Left ventricle myocardium superior (tissue), 1 donor: ENCODE measurements at places on chromosomes 5 and 9. TPM values are rescaled to one million over a fixed set of nuclear protein-coding genes. Genes with fewer than 3 reads are reported as not detected.
A peak's percentile ranks its signal among the peaks of the same experiment; 100 is the strongest.

Gene SLC45A2
- total RNA-seq = not detected

Gene SIT1
- total RNA-seq = 0.32 TPM

Gene CDH6
- 2.6 TPM for total RNA-seq

DNA sequence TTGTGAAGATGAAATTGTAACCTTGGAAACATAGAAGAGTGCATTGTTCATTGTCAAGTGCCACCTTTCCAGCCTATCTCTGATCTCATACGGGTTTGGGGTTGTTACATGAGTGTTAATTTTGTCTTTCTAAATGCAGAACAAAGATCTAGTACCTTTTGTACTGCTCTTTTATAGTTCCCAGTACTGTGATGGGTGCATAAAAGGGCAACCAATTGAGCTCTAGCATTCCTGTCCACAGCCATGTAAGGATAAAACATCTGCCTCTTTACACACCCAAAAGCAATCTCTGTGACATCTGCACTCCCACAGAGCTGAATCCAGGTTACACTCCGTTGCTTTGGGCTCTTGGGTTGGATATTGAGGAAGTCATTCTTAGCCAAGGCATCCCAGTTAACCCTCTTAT is 255.2 kb downstream of the SGCD start:
- DNase-seq = no peak

DNA sequence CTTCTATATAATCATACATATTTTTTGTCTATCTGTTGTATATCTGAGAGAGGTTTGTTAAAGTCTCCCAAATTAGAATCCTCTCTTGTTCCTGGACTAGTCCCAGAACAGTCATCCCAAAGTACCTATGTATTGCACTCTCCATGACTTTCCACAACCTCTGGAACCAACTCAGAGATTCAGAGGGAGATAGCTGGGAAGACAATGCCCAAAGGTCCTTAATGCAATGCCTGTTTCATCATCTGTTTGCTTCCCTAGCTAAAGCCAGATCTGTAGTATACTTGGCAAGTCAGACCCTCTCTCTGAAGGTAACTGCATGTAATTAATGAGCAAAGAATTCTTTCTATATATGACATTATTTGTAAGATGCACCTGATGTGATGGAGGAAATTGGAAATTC is 89.4 kb downstream of the ZNF474 start:
- no peak for DNase-seq

- DNase-seq = no peak
Observed at GRCh38 chr5:162289489-162289888, 221.9 kb downstream of the GABRG2 start.

DNA sequence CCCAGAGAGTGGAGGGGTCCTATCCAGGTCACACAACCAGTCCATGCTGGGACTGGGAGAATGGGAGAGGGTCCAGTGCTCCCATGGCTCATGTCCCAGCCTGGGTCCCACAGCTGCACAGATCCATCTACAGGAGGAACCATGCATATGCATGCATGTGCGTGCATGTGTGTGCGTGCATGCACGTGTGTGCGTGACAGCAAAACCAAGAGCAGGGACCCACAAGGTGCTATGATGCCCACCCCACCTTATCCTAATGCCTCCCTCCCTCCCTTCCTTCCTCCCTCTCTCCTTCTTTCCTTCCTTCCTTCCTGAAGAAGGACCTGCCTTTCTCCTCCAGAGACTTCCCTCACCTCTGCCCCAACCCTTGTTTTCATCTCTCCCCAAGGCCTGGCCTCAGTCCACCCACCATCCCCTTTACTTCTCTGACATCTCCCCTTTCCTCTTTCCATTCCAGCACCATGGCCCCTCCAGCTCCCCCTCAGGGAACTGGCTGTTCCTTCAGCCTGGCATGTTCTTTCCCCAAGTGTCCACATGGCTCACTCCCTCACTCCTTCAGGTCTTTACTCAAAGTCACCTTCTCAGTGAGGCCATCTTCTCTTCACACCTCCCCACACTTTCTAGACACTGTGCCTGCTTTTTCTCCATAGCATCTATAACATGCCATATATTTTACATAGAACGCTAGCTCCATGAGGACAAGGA is 21.8 kb downstream of the AQP7 start:
- DNase-seq = no peak

GRCh38 chr5:34913072-34913471 is 2.2 kb downstream of the RAD1 start:
- DNase-seq = no peak

DNA sequence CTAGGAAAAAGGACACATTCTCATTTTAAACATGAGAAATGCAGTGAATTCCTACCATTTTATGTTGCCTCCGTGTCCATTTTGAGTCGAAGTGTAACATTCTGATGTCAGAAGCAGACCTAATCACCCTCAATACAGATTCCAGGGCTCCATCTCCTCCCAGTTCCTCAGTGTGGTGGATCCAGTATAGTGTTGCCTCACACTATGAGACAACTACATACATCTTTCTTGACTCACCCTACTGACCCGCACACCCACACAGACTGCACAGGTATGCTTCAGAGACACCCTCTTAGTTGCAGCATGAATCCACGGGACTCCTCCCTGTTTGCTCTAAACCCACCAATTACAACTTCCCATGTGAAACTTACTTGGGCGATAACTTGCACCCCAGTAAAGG is 564.9 kb downstream of the SEMA5A start:
- DNase-seq = no peak

DNA sequence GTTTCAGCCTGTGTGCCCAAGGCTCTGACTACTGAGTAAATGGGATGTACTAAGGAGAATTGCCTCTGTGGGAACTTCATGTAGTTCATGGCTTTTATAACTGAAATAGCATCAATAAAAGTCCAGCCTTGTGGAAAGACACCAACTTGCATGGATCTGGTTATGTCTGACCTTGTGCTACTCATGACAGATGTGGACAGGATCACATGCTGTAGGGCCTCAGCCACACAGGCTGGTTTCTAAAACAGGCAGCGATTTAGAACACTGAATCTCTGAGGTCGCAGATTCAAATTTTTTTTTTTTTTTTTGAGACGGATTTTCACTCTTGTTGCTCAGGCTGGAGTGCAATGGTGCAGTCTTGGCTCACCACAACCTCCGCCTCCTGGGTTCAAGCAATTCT is 66.5 kb upstream of the SPIN1 start:
- no peak for DNase-seq

- DNase-seq = no peak
Observed at GRCh38 chr5:87081511-87082372, 185.9 kb upstream of the RASA1 start.

DNA sequence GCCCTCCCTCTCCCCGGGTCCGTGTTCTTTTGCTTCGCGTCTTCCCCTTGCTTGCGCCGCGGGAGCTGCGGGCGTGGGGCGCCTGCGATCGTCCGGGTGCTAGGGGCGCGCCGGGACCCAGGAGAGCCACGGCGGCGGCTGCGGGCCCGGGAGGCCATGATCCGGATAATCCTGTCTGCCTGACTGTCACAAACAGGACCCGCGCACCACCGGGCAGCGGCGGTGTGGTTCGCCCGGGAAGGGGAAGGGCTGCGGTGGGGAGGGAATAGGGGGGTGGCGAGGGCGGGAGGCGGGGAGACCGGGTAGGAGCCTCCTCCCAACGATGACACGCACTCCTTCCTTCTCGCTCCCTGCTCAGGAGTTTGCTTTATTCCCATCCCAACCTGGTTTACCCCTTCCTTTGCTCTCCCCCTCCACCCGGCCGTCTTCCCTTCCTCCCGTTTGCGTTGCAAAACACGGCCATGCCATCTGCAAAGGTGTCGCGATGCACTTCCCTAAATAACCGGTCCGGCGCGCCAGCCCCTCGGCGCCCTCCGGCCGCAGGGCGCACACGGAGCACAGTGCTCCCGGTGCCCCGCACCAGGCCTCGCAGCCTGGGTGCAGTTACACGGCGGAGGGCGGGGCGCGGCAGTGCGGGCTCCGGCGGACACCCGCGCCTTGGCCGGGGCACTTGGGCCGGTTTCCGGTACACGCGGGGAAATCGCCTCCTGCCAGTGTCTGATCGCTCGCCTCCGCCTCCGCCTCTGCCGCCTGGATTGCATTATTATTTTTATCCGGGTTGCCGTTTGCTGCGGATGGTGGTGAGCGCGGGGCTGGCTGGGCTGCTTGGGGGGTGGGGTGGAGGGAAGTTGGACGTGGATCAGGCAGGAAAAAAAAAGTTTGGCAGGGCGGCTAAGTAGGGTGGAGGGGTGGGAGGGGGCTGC is 1.5 kb downstream of the SMARCA2 start:
- DNase-seq = peak; percentile 87
